ENCODE measurements at places on chromosomes 16 and 17.

- no peaks in the 10 kb centered on the region for H3K36me3 ChIP-seq
- H3K27me3 ChIP-seq: no peaks in the 10 kb centered on the region
- peak overlapping the region; percentile 14 for H3K4me3 ChIP-seq
- no peak overlapping the region for H3K27ac ChIP-seq
- no peak for DNase-seq
Measured at GRCh38 chr17:28046034-28046825, 3.8 kb downstream of the NLK start.

GRCh38 chr16:84618581-84619460 is 943 bp upstream of the COTL1 start:
- H3K4me3 ChIP-seq: peak overlapping the region; percentile 74
- H3K27me3 ChIP-seq: peaks cover 12% of the 10 kb centered on the region

- H3K27me3 ChIP-seq: no peaks in the 10 kb centered on the region
- H3K4me3 ChIP-seq: no peak overlapping the region
- peaks cover 5% of the 10 kb centered on the region for H3K4me1 ChIP-seq
- DNase-seq: no peak
- no peaks in the 10 kb centered on the region for H3K36me3 ChIP-seq
Measured at GRCh38 chr16:27199235-27199586, 4.1 kb upstream of the KDM8 start.

GRCh38 chr17:67336859-67337258 is 29.5 kb downstream of the PSMD12 start:
- H3K4me3 ChIP-seq: no peak overlapping the region
- H3K27ac ChIP-seq: no peak overlapping the region
- no peaks in the 10 kb centered on the region for H3K27me3 ChIP-seq
- DNase-seq: no peak
- peaks cover 11% of the 10 kb centered on the region for H3K36me3 ChIP-seq

- DNase-seq: no peak
- no peaks in the 10 kb centered on the region for H3K36me3 ChIP-seq
- peaks cover 48% of the 10 kb centered on the region for H3K27me3 ChIP-seq
- no peak overlapping the region for H3K4me3 ChIP-seq
Measured at GRCh38 chr16:84678541-84678940, 21.3 kb upstream of the USP10 start.

DNA sequence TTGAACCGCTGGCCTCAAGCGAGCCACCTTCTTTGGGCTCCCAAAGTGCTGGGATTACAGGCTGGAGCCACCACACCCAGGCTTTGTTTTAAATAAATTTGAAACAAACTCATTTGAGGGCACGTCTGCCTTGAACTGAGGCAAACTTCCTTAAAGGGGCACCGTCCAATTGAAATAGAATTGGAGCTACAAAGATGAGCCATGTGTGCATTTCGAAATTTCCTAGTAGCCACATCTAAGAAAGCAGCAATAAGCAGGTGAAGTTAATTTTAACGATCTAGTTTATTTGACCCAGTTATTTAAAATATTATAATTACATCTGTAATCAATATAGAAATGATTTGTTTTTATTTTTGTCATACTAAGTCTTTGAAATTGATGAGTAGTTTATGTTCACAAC is 755 bp upstream of the C16orf89 start:
- H3K27ac ChIP-seq: no peak overlapping the region
- no peaks in the 10 kb centered on the region for H3K4me1 ChIP-seq
- no peaks in the 10 kb centered on the region for H3K27me3 ChIP-seq
- H3K36me3 ChIP-seq: no peaks in the 10 kb centered on the region
- H3K4me3 ChIP-seq: no peak overlapping the region
- no peak for DNase-seq

GRCh38 chr16:76450890-76451289 is 173.7 kb downstream of the CNTNAP4 start:
- H3K36me3 ChIP-seq: no peaks in the 10 kb centered on the region
- no peak overlapping the region for H3K27ac ChIP-seq
- no peak overlapping the region for H3K4me3 ChIP-seq
- no peaks in the 10 kb centered on the region for H3K4me1 ChIP-seq

GRCh38 chr16:12296406-12296805 is 319.9 kb downstream of the SNX29 start:
- H3K4me1 ChIP-seq: no peaks in the 10 kb centered on the region
- H3K4me3 ChIP-seq: no peak overlapping the region
- no peak overlapping the region for H3K27ac ChIP-seq
- no peaks in the 10 kb centered on the region for H3K36me3 ChIP-seq
- no peak for DNase-seq
- H3K27me3 ChIP-seq: no peaks in the 10 kb centered on the region

DNA sequence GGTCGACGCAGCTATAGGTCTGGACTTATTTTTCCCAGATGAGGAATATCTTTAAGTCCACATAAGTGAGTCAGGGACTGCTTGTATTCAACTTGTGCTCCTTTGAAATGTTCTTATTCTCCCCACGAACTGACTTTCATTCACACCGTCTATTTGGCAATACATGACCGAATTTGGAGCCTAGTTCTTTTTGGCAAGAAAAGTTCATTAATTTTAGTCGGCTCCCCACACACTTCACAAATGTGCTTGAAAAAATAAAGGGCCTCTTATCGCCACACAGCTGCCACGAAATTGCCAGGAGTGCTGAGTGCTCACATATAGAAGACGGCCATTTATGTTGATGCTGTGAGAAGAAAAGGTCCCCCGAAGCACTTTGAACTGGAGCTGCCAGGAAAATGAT is 152.6 kb downstream of the PRKCA start:
- no peaks in the 10 kb centered on the region for H3K36me3 ChIP-seq
- H3K4me3 ChIP-seq: no peak overlapping the region
- H3K27me3 ChIP-seq: no peaks in the 10 kb centered on the region
- no peak for DNase-seq

DNA sequence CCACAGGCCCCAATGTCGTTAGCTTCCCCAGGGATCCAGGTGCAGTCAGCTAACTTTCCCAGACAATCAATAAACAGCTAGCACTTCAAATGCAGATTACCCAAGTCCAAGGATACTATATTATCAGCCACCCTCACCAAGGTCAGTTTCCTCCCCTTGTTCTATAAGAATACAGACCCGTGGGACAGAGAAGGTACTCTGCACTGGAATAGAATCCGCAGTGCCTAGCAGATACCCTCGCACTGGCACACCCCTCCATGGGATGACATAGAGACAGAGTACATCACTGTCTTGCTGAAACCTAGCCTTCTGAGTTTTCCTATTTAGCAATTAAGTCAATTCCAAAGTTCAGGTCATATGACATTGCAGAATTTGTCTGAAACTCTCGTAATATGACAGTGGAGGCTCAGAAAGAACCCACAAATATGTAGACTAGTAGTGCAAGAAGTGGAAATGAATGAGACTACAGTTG is 40.0 kb upstream of the ABCA10 start:
- no peak overlapping the region for H3K27ac ChIP-seq
- H3K36me3 ChIP-seq: no peaks in the 10 kb centered on the region
- no peak for DNase-seq
- no peaks in the 10 kb centered on the region for H3K27me3 ChIP-seq
- H3K4me3 ChIP-seq: no peak overlapping the region

DNA sequence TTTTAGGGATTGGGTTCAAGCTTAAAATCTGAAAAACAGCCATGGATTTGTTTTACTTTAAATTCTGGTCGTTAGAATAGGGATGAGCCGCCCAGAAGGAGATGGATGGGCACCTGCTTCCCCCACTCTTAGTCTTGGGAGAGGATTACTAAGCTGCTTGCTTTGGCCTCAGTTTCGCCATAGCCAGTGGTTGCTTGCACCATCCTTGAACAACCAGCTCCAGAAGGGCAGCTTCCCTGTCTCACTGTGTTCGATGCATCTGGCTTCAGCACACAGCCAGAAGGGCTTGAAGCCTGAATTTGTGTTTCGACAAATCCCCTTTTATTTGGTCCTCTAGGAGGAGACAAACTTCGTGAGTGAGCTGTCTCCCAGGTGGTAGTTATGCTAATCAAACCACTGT is 7.1 kb downstream of the CYB5D2 start:
- H3K27ac ChIP-seq: no peak overlapping the region
- no peaks in the 10 kb centered on the region for H3K36me3 ChIP-seq
- DNase-seq: no peak
- no peak overlapping the region for H3K4me3 ChIP-seq
- no peaks in the 10 kb centered on the region for H3K27me3 ChIP-seq
- H3K4me1 ChIP-seq: no peaks in the 10 kb centered on the region

DNA sequence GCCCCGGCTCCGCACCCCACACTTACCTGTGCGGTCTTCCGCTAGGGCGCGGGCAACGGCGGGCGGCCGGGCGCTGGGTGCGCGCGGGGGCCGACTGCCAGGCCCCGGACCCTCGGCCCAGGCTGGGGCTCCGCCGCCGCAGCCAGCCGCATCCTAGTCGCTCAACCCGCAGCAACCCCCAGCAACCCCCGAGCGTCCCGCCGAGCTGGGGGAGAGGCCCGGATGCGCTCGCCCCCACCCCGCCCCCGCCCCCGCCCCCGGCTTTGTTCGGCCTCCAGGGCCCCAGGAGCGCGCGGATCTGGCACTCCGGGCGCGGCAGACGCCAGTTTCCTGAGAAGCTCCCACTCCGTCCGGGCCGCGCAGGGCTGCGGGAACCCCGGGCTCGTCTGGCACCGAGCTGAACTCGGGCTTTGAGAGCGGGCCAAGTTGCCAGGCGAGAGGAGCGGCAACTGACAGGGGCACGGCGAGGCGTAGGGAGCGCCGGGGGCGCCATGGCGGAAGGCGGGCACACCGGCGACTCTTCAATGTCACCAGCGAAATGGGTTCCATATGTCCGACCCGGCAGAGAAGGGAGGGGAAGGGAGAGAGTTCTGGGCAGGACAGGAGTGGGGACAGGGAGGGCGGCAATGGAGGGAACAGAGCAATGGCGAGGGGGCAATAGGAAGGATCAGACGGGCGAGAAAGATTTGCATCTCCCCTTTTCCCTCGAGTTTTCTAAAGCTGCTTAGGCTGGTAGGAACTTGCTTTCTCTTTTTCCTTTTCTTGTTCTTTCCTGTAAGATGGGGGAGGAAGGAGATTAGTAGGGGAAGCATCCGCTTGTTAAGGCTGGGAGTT is 13.7 kb downstream of the HOXB4 start:
- no peak for DNase-seq
- H3K4me1 ChIP-seq: no peaks in the 10 kb centered on the region
- no peak overlapping the region for H3K27ac ChIP-seq
- peaks cover 100% of the 10 kb centered on the region for H3K27me3 ChIP-seq
- H3K36me3 ChIP-seq: no peaks in the 10 kb centered on the region

GRCh38 chr16:25014500-25015147 is 545 bp downstream of the ARHGAP17 start:
- H3K27ac ChIP-seq: peak overlapping the region; percentile 79
- DNase-seq: peak; percentile 77
- H3K4me1 ChIP-seq: peaks cover 8% of the 10 kb centered on the region
- peak overlapping the region; percentile 99 for H3K4me3 ChIP-seq
- no peaks in the 10 kb centered on the region for H3K36me3 ChIP-seq

- H3K4me3 ChIP-seq: no peak overlapping the region
- DNase-seq: no peak
- H3K36me3 ChIP-seq: no peaks in the 10 kb centered on the region
- no peaks in the 10 kb centered on the region for H3K4me1 ChIP-seq
- no peak overlapping the region for H3K27ac ChIP-seq
- H3K27me3 ChIP-seq: no peaks in the 10 kb centered on the region
Measured at GRCh38 chr17:43344685-43345084, 54.1 kb upstream of the ARL4D start.

- no peaks in the 10 kb centered on the region for H3K27me3 ChIP-seq
- no peak overlapping the region for H3K27ac ChIP-seq
- H3K4me1 ChIP-seq: peaks cover 13% of the 10 kb centered on the region
Measured at GRCh38 chr16:526181-527014, 1.1 kb upstream of the CAPN15 start.

- H3K4me1 ChIP-seq: peaks cover 3% of the 10 kb centered on the region
- H3K4me3 ChIP-seq: no peak overlapping the region
- H3K36me3 ChIP-seq: no peaks in the 10 kb centered on the region
Measured at GRCh38 chr16:17063201-17064139, 407.3 kb downstream of the XYLT1 start.

- no peak overlapping the region for H3K4me3 ChIP-seq
- no peak overlapping the region for H3K27ac ChIP-seq
- no peaks in the 10 kb centered on the region for H3K36me3 ChIP-seq
- H3K27me3 ChIP-seq: no peaks in the 10 kb centered on the region
Measured at GRCh38 chr17:40524243-40524965, 23.0 kb upstream of the TNS4 start.

GRCh38 chr16:1775846-1776671 is 3.1 kb upstream of the MRPS34 start:
- H3K36me3 ChIP-seq: no peaks in the 10 kb centered on the region
- peaks cover 6% of the 10 kb centered on the region for H3K4me1 ChIP-seq
- H3K27ac ChIP-seq: no peak overlapping the region
- H3K27me3 ChIP-seq: no peaks in the 10 kb centered on the region
- DNase-seq: no peak
- no peak overlapping the region for H3K4me3 ChIP-seq

DNA sequence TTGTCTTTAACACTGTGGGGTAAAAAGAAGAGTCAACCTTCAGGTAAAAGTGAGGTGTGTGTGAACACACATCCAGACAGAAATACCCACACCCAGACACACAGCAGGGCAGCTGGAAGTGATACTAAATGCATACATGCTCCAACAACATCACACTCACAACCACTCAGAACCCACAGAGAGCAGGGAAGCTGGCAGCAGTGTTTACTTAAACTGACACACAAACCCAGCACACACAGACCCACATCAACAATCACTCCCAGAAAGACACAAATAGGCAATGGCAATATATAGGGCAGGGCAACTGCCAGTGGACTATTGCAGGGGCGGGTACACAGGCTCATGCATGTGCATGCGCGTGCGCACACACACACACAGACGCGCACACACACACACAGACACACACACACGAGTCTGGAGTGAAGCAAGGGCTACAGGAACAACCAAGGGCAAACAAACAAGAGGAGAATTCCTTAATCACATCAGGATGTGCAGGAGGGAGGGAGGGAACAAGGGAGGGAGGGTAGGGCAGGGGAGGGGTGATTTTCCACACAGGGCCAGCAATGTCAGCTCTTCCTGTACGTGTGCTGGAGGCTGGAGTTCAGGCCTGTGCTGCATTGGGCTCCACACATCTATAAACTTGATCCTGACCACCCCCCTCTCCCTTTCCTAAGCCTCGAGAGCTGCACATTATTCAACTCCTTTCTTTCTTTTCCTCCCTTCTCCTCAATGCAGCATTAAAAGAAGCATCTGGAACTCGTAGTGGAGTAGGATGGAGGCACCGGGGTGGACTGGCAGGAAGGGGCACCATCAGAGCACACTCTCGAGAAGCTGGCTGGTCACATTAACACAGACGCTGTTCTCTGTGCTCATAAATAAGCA is 30.1 kb downstream of the HIC1 start:
- H3K27ac ChIP-seq: no peak overlapping the region
- peaks cover 6% of the 10 kb centered on the region for H3K4me1 ChIP-seq
- no peaks in the 10 kb centered on the region for H3K36me3 ChIP-seq
- H3K4me3 ChIP-seq: no peak overlapping the region
- H3K27me3 ChIP-seq: no peaks in the 10 kb centered on the region
- no peak for DNase-seq

DNA sequence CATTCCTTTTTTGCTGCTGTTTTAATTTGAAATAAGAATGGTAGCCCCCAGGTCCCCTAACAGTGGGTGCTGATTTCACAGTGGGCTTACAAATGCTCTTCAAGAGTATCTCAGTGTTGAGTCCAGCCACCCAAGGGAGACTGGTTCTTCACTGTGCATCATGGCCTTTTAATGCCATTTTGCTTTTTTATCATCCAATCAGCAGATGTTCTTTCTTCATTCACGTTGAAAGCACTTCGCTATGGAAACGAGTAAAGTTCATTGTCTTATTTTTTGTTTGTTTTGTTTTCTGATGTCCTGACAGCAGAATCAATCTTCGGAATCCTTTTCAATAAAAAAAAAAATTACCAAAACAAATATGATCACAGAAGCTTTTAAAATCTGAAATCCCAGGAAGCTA is 429.0 kb downstream of the MAF start:
- H3K4me3 ChIP-seq: no peak overlapping the region
- H3K4me1 ChIP-seq: peaks cover 14% of the 10 kb centered on the region
- no peak for DNase-seq
- no peak overlapping the region for H3K27ac ChIP-seq

Data from neural progenitor cell (in vitro differentiated cells).